NCI-H226 (cell line): ENCODE measurements at places on chromosomes 5 and 9.

DNA sequence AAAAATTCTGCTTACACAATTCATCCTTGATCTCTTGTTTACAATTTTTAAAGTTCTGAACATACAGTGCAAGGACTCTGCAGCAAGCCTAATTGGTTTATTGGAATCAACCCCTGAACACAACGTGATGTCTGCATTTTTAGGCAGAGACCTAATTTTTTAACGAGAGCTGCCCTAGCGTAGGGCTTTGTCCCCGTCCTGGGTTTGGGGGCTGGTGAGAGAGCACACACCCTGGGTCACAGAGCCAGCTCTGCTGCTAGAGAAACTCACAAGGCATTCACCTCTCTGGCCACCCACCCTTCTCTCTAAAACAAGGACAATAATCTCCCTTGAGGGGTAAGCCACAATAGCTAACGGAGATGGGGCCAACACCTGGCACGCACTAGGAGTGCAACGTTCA, 28.2 kb downstream of the SH3PXD2B start:
- no peak for DNase-seq

DNA sequence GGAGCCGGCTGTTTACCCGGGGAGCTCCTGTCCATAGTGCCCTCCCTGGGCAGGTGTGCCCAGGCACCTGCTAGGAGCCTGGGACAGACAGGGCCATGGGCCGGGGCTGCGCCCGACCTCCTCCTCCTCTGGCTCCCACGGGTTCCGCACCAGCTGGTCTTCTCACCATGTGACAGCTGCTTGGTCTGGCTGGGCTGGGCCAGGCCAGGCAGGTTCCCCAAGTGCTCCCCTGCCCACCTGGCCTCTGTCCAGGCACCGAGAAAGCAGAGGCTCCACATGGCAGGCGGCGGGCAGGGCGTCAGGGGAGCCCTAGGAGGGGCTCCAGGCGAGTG, 60.0 kb downstream of the OLFM1 start:
- DNase-seq = no peak

- DNase-seq = no peak
Measured at GRCh38 chr5:167143716-167144115, 1147.7 kb upstream of the WWC1 start.

- DNase-seq = peak; percentile 71
Measured at GRCh38 chr5:9888501-9888901, 258.4 kb upstream of the TAS2R1 start.

DNA sequence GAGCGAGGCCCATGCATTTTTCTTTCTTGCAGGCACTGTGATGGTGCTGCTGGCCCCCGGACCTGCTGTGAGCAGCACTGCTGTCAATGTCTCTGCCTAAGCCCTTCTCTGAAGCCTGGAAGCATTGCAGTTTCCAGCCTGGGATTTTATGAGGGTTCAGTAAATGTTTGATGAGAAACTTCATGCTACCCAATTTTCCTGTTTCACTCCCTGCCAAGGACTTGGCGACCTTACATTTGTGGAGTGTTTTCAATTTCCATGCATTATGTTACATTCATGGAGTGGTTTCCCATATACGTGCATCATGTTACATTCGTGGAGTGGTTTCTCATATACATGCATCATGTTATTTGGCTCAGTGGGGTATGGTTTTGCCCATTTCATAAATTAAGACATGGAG, 90.7 kb upstream of the PTCH1 start:
- no peak for DNase-seq

DNA sequence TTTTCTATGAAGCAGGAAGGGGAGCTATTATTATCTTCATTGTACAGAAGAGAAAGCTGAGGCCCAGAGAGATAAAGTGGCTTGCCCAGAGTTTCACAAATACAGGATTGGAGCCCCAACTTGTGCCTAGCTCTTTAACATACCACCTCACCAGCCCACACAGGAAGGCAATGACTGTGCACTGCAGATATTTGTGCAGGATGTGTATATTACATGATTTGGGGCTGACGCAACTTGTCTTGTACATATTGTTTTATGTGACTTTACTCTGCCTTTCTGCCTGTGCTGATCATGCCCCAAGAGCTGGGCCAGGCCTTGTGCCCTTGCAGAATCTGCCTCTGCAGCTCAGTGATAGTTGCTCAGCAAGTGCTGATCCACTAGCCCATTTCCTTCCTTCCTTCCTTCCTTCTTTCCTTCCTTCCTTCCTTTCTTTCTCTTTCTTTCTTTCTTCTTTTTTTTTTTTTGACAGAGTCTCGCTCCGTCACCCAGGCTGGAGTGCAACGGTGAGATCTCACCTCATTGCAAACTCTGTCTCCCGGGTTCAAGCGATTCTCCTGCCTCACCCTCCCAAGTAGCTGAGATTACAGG, 106.6 kb upstream of the TBCA start:
- peak; percentile 77 for DNase-seq

GRCh38 chr9:87831159-87831558, 51.5 kb upstream of the SPATA31E1 start:
- no peak for DNase-seq

- DNase-seq = no peak
Measured at GRCh38 chr5:149247726-149248125, 23.9 kb upstream of the AFAP1L1 start.

DNA sequence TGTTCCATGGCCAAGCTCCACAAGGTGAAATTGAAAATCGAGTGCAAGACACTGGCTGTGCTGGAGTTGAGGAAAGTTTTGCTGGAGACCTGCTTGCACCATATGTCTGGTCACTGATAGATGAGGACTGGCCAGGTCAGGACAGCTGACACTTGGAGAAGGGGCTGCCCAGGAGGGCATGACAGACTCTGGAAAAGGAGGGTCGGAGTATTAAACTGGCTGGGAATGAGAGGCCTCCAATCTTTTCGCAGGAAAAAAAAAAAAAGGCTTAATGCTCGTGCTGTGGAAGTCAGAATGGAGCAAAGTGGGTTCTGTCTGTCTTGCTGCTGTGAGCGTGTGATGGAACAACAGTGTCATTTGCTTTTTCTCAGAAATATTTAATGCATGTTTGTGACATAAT, 5.5 kb downstream of the TENT4A start:
- DNase-seq = no peak

DNA sequence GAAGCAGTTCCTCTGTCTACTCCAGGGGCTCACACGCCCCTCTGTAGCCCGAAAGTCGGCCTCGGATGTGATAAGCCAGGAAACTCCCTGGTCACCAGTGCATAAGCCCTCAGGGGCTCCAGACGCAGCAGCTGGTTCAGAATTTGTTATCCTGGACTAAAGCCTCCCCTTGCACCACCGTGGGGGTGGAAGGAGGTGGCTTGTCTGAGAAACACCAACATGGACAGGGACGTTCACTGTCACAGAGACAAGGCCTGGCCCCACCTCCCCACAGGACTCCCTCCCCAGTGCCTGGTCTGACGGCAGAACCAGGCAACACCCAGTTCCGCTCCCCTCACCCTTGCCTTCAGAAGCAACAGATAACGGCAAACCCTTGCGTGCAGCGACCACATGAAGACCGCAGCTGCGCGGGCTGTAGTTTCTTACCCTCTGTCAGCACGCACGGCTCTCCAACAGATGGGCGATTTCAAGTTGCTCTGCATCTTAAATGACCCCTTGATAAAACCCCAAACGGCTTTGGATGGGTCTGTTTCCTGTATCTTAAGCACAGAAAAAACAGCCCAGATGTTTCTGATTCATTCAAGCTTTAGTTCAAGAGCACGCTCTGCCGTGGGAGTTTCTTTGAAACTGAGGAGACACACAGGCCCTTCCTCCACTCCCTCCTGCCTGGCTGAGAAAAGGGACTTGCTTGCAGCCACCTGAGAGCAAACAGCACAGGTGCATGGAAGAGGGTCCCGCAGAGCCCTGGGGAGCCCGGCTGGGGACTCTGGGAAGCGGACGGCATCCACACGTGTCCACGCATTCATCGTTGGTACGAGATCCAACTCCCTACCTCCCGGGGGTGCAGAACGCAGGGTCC, 44.7 kb upstream of the NKD2 start:
- no peak for DNase-seq

- DNase-seq = no peak
Measured at GRCh38 chr9:135227641-135228251, 140.3 kb downstream of the OLFM1 start.

DNA sequence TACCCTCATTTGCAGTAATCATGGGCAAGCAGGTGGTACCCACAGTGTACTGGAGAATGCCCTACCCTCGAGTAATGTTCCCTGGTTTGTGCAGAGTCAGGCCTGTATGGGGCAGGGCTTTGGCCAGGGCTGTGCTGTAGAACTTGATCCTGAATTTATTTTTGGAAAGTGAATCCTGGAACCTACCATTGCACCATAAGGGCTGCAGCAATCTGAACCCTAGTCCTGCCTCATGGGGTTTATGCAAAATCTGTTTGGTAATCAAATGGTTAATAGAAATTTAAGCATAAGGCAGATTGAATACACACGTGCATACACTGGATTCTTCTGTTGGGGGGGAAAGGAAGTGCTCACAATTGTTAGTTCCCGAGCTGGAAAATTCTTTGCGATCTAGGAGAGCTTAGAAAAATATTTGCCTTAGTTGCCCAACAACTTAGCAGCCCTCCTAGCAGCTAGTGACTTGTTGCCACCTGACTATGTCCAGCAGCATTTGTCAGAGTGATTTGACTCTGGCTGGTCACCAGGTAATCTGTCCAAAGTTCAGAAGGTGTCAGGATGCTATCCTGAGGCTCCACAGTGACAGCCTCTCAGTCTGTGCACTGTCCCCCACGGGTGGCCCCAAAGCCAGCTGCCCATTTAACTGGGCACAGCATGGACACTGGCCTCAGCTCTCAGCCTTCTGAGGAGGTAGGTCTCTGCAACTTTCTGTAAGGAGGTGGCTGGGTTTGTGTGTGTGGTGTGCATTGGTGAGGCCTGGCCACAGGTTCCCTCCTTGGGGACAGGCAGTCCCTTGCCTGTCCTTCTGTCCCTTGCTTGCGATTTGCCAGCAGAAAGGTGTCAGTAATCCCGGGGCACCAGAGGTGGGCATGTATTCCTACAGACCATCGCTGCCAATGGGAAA, 8.3 kb downstream of the MVB12B start:
- no peak for DNase-seq

DNA sequence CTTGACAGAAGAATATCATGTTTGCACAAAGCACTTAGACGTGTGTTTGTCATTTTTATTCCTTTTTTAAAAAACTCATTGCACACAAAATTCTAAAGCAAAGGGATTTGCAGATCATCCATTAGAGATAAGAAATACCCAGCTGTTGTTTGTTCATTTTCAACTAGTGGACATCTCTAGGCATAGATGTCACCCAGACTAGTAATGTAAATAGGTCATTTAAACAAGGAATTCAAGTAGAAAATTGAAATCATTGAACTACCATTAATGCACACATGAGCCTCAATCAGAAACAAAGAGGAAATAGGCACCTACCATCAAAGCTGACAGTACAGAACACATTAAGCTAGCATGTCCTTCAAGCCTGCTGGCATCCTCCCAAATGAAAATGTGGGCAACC, 107.3 kb downstream of the OR2K2 start:
- no peak for DNase-seq

- no peak for DNase-seq
Measured at GRCh38 chr9:87333802-87334201, 163.9 kb upstream of the DAPK1 start.
